Hematopoietic multipotent progenitor cell treated with erythropoietin and hydrocortisone succinate and interleukin-3 and kit ligand, for 17 days (in vitro differentiated cells): ENCODE measurements at places on chromosomes 1 and 21.

- DNase-seq: no peak
Measured at GRCh38 chr1:59779949-59780348, 34.8 kb upstream of the HOOK1 start.

GRCh38 chr1:93567255-93567918, 114.2 kb downstream of the BCAR3 start:
- DNase-seq: peak; percentile 36

- DNase-seq: no peak
Measured at GRCh38 chr1:204255225-204255624, 41.4 kb upstream of the GOLT1A start.

DNA sequence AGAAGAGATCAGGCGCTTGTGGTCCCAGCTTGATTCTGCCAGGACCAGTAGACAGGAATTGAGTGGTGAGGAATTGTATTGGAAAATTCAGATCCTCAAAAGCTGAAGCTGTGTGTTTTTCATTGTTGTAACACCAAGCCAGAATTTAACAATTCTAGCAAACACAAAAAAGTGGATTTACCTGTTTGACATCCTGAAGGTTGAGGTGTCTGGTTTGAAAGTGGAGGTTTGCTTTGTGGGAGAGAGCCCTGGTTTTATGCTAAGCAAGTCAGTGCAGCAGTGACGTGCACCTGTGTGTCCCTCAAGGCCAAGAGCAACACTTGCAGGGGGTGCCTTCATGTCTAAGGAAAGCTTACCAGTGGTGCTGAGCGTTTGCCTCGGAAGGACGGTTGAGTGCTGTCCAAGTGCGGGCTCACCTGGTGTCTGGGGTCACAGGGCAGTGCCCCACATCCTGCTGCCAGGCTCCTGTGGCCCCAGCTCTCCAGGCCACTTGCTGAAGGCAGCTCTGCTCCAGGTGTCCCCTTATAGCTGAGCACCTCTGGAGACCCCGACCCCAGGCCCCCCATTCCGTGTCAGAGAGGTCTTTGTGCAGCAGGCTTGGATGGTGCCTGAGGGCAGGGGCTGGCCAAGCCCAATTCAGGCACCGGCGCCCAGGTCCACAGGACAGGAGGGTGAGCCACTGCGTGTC, 27.7 kb downstream of the PCNT start:
- DNase-seq: no peak

GRCh38 chr1:102365071-102365470, 368.3 kb upstream of the OLFM3 start:
- no peak for DNase-seq

GRCh38 chr1:62530516-62531154, 66.7 kb upstream of the ANGPTL3 start:
- DNase-seq: peak; percentile 38

DNA sequence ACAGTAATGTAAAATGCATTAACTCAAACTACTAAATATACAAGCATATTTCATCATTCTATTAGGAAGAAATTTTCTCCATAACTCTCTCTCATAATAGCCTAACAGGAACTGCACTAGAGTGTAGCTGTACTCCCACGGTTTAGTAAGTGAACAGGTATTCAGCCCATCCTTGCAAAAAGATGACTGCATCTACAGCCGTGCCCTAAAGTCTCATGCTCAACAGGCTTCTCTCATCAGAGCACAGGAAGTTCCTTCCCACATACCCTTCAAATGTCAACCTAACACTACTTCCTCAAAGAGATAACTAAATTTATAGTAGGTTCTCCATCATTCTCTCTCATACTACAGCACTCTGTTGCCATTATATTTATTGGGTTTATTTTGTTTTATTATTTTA, 251.6 kb downstream of the AKT3 start:
- no peak for DNase-seq

GRCh38 chr1:183079712-183080388, 56.6 kb downstream of the LAMC1 start:
- no peak for DNase-seq

GRCh38 chr1:186424539-186424938, 36.4 kb downstream of the PDC start:
- no peak for DNase-seq

- no peak for DNase-seq
Measured at GRCh38 chr1:209554761-209555611, 28.5 kb upstream of the CAMK1G start.

- DNase-seq: no peak
Measured at GRCh38 chr1:31830511-31830910, 14.7 kb upstream of the SPOCD1 start.
